Endodermal cell (in vitro differentiated cells): ENCODE measurements at places on chromosomes 3 and 15. TPM values are rescaled to one million over a fixed set of nuclear protein-coding genes. Genes with fewer than 3 reads are reported as not detected.

The FSD2 gene
- total RNA-seq: not detected in 3 replicates

The AGBL1 gene
- 0.07 and 0.14 TPM in 2 replicates for total RNA-seq

The PDIA5 gene
- 48.3 and 57.5 TPM in 2 replicates for total RNA-seq

The EMC7 gene
- 44.5 and 45.8 TPM in 2 replicates for total RNA-seq

The CCDC54 gene
- not detected in 3 replicates for total RNA-seq

The ITIH3 gene
- total RNA-seq: not detected in 3 replicates

The TRPM1 gene
- total RNA-seq: not detected in 3 replicates

The MAP1A gene
- total RNA-seq: 0.40 to 0.74 TPM (median 0.66 TPM) in 3 replicates

GRCh38 chr15:91385311-91385710 lies 285.3 kb downstream of the SV2B start:
- H3K27ac ChIP-seq: no peak overlapping the region
- H3K4me1 ChIP-seq: peaks cover 3% of the 10 kb centered on the region
- no peak overlapping the region for H3K4me3 ChIP-seq

- no peak within 1 kb of the TSS for H3K27ac ChIP-seq
- no peaks in the 10 kb centered on the region for H3K4me1 ChIP-seq
- no peak within 1 kb of the TSS for H3K4me3 ChIP-seq
- no peaks in the 10 kb centered on the region for H3K36me3 ChIP-seq
- H3K27me3 ChIP-seq: peaks cover 12% of the 10 kb centered on the region
These were observed at the start of gene DNAJA4 for GRCh38 chr15:78264304-78265136. DNAJA4 (plus strand) TSS chr15:78264562; CDS start chr15:78264764, 202 bp downstream.

DNA sequence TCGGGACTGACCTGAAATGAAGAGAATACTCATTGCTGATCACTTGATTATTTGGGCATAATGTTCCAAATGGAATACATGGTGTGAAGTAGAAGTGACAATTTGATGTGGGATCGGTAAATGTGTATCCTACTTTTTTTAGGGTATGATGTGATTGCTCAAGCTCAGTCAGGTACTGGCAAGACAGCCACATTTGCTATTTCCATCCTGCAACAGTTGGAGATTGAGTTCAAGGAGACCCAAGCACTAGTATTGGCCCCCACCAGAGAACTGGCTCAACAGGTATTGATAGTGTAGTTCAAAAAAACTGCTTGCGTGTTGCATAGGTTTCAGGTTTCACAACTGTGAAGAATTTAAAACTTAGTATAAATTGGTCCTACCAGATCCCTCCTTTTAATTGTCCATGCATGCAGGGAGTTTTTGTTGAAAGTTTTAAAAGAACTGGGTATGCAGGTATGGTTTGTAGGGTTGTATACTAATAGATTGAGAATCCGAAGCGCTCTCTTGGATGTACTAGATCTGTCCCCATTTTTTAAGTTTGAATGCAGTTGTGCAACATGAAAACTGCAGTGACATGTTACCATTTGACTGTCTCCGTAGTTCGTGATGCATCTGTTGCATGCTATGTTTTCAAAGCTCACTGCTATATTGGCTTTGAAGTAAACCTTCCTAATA lies 1.6 kb downstream of the EIF4A2 start:
- H3K36me3 ChIP-seq: peaks cover 60% of the 10 kb centered on the region
- H3K27me3 ChIP-seq: peaks cover 3% of the 10 kb centered on the region
- H3K27ac ChIP-seq: no peak overlapping the region
- no peaks in the 10 kb centered on the region for H3K4me1 ChIP-seq

- no peak overlapping the region for H3K27ac ChIP-seq
- DNase-seq: no peak
- H3K36me3 ChIP-seq: no peaks in the 10 kb centered on the region
- no peak overlapping the region for H3K4me3 ChIP-seq
These were observed 2.9 kb downstream of the KLHL24 start for GRCh38 chr3:183638101-183638852.

DNA sequence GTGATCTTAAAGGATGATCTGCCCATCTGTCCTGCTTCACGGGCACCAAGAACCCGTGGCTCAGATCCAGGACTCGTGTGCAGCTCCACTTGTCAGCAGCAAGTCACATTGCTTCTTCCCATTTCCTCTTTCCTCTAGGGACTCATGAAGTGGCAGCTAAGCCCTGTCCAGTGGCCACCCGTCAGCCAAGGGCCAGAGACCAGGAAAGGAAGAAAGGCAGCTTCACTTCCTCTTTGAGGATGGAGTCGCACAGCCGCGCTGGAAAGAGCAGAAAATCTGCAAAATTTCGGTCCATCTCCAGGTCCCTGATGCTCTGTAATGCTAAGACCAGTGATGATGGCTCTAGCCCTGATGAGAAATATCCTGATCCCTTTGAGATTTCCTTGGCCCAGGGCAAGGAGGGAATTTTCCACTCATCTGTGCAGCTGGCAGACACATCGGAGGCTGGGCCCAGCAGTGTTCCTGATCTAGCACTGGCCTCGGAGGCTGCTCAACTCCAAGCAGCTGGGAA lies 28.5 kb downstream of the IL16 start:
- H3K4me1 ChIP-seq: no peaks in the 10 kb centered on the region
- no peak overlapping the region for H3K27ac ChIP-seq
- H3K36me3 ChIP-seq: no peaks in the 10 kb centered on the region
- H3K27me3 ChIP-seq: no peaks in the 10 kb centered on the region

GRCh38 chr3:191383124-191383523 lies 52.8 kb upstream of the UTS2B start:
- DNase-seq: no peak
- H3K4me1 ChIP-seq: peaks cover 6% of the 10 kb centered on the region
- H3K4me3 ChIP-seq: no peak overlapping the region
- H3K36me3 ChIP-seq: peaks cover 60% of the 10 kb centered on the region
- H3K27me3 ChIP-seq: no peaks in the 10 kb centered on the region

DNA sequence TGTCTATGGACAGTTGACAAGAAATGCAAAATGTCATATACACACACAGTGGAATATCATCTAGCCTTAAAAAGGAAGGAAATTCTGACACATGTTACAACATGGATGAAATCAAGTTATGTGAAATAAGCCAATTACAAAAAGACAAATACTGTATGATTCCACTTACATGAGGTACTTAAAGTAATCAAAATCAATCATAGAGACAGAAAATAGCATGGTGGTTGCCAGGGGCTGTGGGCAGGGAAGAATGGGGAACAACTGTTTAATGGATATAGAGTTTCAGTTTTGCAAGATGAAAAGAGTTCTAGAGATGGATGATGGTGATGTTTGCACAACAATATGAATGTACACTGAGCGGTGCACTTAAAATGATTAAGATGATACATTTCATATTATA lies 613.8 kb upstream of the ZNF385D start:
- no peak overlapping the region for H3K4me3 ChIP-seq
- H3K36me3 ChIP-seq: no peaks in the 10 kb centered on the region
- H3K4me1 ChIP-seq: no peaks in the 10 kb centered on the region
- peaks cover under 1% of the 10 kb centered on the region for H3K27me3 ChIP-seq
- no peak overlapping the region for H3K27ac ChIP-seq

- no peaks in the 10 kb centered on the region for H3K27me3 ChIP-seq
- no peak overlapping the region for H3K4me3 ChIP-seq
- H3K36me3 ChIP-seq: no peaks in the 10 kb centered on the region
- no peaks in the 10 kb centered on the region for H3K4me1 ChIP-seq
These were observed 45.1 kb downstream of the CCDC191 start for GRCh38 chr3:114011059-114011797.

GRCh38 chr3:193869221-193870201 lies 266.4 kb upstream of the HES1 start:
- no peaks in the 10 kb centered on the region for H3K36me3 ChIP-seq
- no peak overlapping the region for H3K4me3 ChIP-seq
- no peaks in the 10 kb centered on the region for H3K4me1 ChIP-seq
- peaks cover 34% of the 10 kb centered on the region for H3K27me3 ChIP-seq

DNA sequence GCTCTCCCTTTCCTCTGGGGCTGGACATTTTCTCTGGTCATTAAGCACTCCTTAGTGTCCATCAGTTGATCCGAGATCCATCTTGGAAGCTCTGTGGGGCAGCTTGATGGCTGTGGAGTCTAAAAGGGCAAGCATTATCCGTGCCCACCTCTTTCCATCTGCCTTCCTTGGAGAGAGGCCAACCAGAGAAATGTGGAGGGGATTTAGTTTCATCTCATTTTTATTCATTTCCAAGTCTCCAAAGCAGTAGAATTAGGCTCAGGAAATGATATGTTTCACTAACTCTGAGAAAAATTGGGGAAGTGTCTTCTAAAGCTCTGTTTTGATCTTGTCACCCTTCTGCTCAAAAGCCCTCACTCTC lies 95.9 kb upstream of the KLHL25 start:
- H3K27me3 ChIP-seq: peaks cover 11% of the 10 kb centered on the region
- H3K4me3 ChIP-seq: no peak overlapping the region
- DNase-seq: no peak

GRCh38 chr3:242602-243355 lies 46.2 kb downstream of the CHL1 start:
- H3K4me1 ChIP-seq: no peaks in the 10 kb centered on the region
- no peaks in the 10 kb centered on the region for H3K27me3 ChIP-seq
- no peak for DNase-seq
- no peak overlapping the region for H3K4me3 ChIP-seq
- no peaks in the 10 kb centered on the region for H3K36me3 ChIP-seq

DNA sequence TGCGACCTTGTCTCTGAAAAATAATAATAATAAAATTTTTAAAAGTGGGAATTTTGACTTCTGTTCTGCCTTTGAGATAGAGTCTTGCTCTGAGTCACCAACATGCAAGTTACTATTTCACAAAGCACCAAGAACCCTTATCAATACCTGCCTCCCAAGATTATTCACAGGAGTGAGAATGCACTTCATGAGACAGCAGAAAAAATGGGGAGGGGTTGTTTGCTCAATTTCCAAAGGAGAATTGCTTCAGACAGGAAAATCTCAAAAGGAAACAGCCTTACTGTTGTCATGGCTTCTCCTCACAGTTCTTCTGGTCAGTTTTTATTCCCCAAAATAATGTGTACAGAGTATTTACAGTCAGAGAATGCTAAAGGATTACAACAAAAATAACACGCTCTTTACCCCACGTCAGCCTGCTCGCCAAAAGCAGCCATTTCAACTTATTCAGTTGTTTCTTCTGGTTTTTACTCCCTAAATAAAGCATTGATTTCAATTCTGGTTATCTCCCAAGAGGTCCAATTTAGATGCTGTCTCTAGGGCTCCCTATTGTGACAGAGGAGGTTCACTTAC lies 89.0 kb downstream of the PPCDC start:
- H3K36me3 ChIP-seq: no peaks in the 10 kb centered on the region
- no peaks in the 10 kb centered on the region for H3K27me3 ChIP-seq
- H3K4me3 ChIP-seq: no peak overlapping the region
- no peak for DNase-seq
- no peak overlapping the region for H3K27ac ChIP-seq
- H3K4me1 ChIP-seq: peaks cover 2% of the 10 kb centered on the region

- H3K36me3 ChIP-seq: no peaks in the 10 kb centered on the region
- no peaks in the 10 kb centered on the region for H3K4me1 ChIP-seq
- no peak for DNase-seq
- no peak overlapping the region for H3K4me3 ChIP-seq
- no peak overlapping the region for H3K27ac ChIP-seq
- no peaks in the 10 kb centered on the region for H3K27me3 ChIP-seq
These were observed 51.7 kb downstream of the PLS1 start for GRCh38 chr3:142647856-142648255.

- H3K4me1 ChIP-seq: peaks cover 3% of the 10 kb centered on the region
- DNase-seq: no peak
- no peak overlapping the region for H3K4me3 ChIP-seq
- H3K27ac ChIP-seq: no peak overlapping the region
These were observed 169.9 kb upstream of the CTNNB1 start for GRCh38 chr3:41029356-41029755.

GRCh38 chr3:71890356-71890931 lies 105.5 kb upstream of the PROK2 start:
- no peak overlapping the region for H3K27ac ChIP-seq
- no peaks in the 10 kb centered on the region for H3K36me3 ChIP-seq
- no peak overlapping the region for H3K4me3 ChIP-seq
- no peak for DNase-seq

- peak within 1 kb of the TSS; percentile 79 for H3K4me3 ChIP-seq
- peaks cover 3% of the 10 kb centered on the region for H3K36me3 ChIP-seq
- H3K4me1 ChIP-seq: peaks cover 5% of the 10 kb centered on the region
- H3K27ac ChIP-seq: peak within 1 kb of the TSS; percentile 18
These were observed at the start of gene EOGT for GRCh38 chr3:69013253-69014021. EOGT (minus strand) TSS chr3:69013684; CDS start chr3:69009846, 3,838 bp downstream.

DNA sequence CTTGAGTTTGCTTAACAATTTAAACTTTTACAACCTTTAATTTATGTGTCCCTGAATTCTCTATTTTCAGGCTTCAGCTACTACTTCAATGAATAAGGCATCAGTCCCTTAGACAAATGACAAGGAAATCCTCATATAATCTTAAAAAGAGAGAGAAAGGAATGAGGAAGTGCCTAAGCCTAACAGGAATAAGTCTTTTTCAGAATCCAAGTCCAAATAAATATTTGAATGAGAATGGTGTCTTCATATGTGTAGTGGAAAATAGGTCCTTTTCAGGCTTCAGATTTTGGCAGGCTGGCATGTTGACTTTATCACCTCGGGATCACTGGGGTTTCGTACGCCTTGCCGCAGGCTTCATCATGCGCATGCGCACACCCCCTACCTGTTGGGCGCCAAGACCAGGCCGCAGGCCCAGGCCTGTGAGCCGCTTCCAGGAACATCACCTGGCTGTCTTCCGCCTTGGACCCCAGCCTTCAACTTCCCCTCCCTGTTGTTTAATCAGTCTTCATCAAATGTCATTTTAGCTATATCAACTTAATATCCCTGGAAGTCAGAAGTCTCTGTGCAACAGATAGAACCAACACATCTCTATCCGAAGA lies 334.5 kb downstream of the SOX2 start:
- no peak overlapping the region for H3K27ac ChIP-seq
- no peak overlapping the region for H3K4me3 ChIP-seq
- H3K4me1 ChIP-seq: no peaks in the 10 kb centered on the region
- H3K36me3 ChIP-seq: no peaks in the 10 kb centered on the region
